ENCODE measurements at places on chromosomes 6 and 20.

GRCh38 chr6:3990692-3991491 lies 88.0 kb downstream of the FAM217A start:
- DNase-seq = peak; percentile 58

- DNase-seq = no peak
Observed at GRCh38 chr6:36699348-36699747, 1.7 kb downstream of the RAB44 start.

DNA sequence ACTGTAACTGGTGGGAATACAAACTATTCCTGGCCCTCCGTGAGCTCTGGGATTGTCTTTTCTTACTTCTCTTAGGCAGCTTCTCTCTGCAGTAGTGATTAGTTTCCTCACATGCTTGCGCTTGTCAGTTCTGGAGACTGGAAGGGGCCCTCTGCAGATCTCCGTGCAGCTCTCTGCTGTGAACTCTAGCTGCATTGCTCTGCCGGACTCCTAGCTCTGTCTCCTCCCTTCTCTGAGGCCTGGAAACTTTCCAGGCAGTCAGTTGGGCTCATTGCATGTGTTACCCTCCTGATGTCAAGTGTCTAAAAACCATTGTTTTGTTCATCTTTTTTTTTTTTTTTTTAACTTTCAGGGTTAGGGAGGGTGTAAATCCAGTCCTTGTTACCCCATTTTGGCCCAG lies 102.3 kb downstream of the CTNNBL1 start:
- DNase-seq = no peak

GRCh38 chr6:11370191-11371018 lies 137.9 kb upstream of the NEDD9 start:
- no peak for DNase-seq

DNA sequence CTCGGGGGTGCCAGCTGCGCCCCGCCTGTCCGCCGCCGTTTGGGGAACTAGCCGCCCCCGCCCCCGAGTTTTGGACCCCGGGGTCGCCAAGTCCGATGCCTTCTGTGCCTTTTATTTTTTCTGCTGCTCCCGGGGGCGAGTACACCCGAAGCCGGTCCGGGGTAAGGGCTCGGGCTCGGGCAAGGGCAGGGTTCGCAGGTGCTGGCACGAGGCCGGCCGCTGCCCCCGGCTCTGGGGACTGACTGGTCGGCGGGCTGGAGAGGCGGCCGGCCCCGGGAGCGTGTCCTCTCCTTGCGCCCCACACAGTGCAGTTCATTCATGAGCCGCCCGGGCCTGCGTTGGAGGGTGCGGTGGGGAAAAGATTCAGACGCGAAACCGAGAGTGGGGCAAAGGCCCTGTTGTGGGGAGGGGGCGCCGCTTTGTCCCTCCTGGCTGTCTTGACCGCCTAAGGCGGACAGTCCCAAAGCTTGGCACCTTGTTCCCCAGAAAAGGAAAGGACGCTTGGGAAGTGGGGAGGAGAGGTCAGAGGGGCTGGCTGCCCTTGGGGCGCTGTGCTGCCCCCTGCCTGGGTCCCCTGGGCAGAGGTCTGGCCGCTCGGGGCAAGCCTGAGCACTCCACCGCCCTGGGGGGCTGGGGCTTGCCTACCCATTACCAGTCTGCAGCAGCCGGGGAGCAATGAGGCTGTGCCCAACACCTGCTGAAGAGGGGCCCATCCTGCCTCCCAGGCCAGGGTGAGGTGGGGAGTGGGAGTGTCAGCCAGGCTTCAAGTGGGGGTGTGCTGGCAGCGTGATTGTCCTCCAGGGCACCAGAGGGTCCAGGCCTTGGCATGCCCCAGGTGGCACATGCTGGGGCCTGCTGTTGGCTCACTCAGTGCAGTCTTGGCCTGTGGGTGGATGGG lies 915 bp downstream of the TMEM63B start:
- DNase-seq = no peak

GRCh38 chr20:62428396-62429295 lies 1.3 kb upstream of the RBBP8NL start:
- DNase-seq = no peak

DNA sequence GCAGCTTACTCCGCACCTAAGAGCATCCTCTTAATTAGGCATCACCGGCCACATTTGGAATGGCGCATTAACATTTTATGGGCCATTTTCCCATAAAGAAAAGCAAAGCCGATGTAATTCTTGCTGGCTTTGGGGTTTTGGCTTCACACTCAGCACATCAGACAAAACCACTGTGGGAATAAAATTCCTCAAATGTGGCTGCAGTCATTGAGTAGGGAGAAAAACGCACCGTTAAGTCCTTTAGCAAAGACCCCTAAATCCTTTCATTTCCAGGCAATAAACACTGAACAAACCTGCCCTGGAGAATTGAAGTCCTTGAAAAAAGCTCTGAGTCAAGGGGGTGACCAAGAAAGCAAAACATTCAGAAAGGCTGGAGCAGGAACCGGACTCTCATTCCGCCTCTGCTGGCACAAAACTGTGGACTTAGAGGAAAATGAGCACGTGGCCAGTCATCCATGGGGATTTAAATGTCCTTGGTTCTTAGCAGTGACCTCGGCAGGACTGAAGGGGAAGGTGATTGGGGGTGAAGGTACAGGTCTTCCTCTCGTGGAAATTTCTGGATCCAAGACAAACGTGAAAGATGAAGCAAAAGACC lies 102.9 kb downstream of the CDH4 start:
- DNase-seq = no peak

DNA sequence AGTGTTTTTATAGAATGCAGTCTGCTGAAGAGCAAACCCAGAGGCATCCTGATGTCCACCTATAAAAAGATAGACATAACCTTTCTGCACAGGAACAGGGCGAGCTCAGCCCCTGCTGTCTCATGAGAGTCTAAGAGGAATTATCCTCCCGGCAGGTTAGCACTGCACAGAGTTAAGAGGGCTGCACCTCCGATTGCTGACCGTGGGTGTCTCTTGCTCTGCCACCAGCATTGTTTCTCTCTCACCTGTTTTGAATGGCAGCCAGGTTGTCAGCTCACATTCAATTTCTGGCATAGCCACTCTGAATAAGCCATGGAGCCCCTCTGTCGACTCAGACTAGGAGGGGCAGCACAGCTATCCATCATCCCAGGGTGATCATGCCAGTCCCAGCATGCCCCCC lies 211.2 kb downstream of the PHACTR1 start:
- DNase-seq = no peak

DNA sequence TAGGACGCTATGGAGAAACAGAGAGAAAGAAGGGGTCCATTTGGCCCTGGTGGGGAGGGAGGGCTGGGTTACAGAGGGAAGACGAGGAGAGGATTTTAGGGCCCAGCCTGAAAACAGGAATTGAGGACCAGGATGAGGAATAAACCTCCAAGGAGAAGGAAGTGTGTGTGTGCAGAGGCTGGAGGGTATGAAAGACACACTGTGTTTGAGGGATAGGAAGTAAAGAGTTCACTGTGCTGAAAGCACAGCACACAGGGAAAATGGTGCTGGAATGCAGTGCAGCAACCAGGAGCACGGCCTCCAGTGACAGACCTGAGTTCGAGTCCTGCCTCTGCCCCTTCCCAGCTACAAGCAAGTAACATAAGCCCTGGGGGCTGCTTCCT lies 7.8 kb downstream of the MBOAT1 start:
- no peak for DNase-seq

DNA sequence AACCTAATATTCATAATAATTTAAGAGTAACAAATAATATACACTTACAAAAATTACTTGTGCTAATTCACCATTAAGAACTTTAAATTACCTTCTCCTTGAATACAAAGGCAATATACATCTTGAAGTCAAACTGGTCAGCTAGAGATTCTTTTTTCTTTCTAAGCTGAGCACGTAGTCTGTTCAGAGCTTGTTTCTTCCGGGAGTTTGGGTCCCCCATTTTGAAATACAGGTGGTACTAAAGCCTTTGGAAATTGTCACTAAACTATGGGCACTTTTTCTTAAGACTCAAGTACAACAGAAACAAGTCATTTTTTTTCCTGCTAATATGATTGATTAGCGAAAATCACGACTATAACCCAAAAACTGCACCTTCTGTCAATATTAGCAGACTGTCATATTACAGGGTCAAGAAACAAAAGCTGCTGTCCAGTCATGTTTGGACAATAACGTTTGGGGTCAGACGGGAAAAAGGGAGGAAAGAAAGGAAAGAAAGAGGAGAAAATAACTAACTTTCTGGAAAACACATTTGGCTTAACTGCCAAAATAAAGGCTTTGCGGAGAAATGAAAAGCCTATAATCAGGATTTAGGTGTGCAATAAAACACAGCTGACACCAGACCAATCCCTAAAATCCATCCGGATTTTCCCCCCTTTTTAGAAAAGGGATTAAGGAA lies 367 bp downstream of the C6orf62 start:
- DNase-seq = no peak

DNA sequence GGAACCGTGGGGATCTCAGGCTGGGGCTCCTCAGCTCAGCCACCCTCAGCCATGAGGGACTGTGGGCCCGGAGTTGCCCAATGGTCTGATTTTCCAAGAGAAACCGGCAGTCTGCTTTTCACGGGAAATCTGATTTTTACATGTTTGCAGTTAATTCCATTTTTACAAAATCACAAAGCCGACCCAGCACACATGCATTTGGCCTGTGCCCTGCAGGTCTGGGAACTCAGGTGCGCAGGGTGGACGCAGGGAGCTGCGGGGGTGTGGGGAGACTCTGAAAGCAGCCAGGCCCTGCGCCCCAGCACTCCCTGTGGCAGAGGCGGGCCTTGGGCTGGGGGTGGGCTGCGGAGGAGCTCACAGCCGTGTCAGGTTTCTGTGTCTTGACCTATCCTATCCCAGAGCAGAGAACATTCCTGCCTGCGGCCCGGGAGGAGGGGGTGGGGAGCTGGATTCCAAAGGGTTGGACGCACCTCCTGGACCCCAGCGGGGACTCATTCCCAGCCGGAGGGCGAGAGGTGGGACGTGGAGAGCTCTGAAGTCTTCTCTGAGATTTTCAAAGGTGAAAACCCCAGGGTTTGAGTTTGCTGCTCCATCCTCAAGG lies 60.6 kb downstream of the ADNP start:
- no peak for DNase-seq

GRCh38 chr20:15818651-15819071 lies 754.6 kb downstream of the KIF16B start:
- no peak for DNase-seq

DNA sequence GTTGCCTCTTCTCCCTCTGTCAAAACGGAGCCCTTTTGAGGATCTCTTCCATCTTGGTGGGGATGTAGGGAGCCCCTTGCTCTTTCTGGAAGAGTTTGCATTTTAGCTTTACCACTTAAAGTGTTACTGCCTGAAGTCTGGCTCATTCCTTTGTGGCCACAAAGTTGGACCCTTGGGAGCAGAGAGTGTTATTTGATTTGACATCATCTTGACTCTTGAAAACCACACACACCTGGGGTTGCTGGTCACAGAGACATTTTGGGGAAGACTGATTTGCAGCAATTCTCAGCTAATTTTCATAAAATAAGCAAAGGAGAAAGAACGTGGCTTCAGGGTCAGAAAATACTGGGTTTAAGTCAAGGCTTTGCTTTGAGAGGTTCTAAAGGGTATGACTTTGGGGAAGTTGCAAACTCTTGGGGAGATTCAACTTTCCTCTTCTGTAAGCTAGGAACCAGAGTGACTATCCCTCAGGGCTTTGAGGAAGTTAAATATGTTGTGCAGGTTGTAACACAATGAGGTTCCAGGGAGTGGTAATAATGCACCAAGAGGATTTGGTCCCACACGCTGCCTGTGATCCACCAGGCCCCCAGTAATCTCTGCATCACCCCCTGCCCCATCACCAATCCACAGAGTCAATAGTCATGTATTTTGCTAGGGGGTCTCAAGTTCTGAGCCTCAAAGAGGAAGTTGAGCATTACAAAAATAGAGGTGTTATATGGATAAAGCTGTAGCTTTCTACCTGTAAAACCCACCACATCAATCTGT lies 141.6 kb upstream of the SLC24A3 start:
- no peak for DNase-seq

DNA sequence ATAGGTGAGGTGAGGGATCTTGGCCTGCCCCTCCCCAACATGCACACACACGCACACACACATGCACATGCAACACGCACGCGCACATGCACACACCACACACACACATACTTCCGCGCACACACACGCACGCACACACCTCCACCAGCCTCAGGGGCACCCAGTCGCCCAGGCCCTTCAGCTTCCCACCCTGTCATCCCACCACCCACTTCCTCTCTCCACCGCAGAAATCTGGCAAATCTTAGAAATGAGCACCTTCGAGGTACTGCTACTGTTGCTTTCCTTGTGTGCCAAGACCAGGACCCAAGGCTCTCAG lies 1.2 kb downstream of the SPDEF start:
- no peak for DNase-seq

DNA sequence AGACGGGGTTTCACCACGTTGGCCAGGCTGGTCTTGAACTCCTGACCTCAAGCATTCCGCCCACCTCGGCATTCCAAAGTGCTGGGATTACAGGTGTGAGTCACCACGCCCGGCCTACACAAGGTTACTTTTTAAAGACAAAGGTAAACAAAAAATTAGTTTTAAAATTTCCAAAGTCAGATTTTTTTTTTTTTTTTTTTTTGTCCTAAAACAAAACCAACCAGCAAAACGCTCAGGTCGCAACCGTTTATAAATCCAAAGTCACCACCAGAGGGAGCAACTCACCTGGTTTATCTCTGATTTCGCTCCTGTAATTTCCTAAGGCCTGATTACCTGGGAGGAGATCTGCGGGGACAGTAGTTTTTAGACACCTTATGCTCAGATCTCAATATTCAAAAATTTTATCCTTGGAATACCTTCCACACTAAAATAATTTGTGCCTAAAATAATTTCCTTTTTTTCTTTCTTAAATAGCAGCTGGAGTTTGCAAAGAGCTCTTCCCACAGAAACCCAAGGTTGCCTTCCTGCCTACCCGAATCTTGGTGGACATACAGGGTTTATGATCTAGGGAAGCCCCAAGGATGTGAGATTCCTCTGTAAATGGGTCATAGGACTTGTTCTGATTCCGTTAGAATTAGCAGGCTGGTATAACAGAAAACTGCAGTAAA lies 19.8 kb upstream of the TREM1 start:
- peak; percentile 27 for DNase-seq

GRCh38 chr6:13573669-13574110 lies 711 bp upstream of the SIRT5 start:
- no peak for DNase-seq

DNA sequence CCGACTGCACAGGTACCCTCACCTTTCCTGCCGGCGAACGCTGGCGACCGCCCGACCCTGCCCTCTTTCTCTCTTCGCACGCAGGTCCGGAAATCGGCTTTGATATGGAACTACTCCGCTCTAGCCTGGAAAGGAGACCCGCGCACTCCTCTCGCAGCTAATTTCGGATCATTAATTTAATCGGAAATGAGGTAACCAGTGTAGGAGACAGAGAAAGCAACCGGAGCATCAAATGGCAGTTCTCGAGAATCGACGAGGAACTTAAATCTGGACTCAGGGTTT lies 949 bp upstream of the ATXN1 start:
- DNase-seq = no peak

All from effector CD4-positive, alpha-beta T cell (primary cell).